ENCODE measurements at places on chromosomes 12 and 14. TPM values are rescaled to one million over a fixed set of nuclear protein-coding genes. Genes with fewer than 3 reads are reported as not detected.

The RASAL1 gene
- total RNA-seq = not detected

The CCDC88C gene
- not detected for total RNA-seq

The GLI1 gene
- 323 TPM for total RNA-seq

The RPL10L gene
- total RNA-seq = not detected

Measured in SJSA1 (cell line).